ENCODE measurements at places on chromosomes 7 and 10.

- DNase-seq, result no peak
These were observed 13.2 kb upstream of the FRMPD2 start for GRCh38 chr10:48287417-48288391.

DNA sequence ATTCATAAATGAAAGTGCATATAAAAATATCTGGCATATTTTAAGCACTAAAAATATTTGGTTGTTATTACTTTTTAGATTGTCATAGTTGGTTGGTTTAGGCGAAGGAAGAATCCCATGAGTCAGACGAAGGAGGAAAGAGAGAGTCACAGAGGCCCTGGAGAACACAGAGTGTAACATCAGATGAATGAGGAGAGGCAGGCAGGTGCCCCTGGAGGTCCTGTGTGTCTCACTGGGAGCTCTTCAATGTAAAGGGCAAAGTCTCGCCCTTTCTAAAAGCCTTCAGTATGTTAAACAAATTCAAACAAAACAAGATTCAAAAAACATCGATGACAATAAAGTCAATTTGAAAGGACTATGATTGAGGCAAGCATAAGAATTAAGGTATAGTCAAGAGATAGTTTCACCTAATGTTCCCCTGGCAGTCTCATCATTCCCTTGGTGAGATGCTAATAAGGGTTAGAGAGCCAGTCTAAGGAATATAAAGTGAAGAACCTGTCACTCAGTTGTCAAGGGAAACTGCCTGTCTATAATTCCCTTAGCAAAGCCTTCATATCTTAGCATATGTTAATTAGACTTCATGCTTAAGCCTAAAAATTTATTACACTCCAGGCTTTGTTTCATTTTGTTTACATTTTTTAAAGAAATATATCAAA, 194.3 kb downstream of the TPK1 start:
- no peak for DNase-seq

DNA sequence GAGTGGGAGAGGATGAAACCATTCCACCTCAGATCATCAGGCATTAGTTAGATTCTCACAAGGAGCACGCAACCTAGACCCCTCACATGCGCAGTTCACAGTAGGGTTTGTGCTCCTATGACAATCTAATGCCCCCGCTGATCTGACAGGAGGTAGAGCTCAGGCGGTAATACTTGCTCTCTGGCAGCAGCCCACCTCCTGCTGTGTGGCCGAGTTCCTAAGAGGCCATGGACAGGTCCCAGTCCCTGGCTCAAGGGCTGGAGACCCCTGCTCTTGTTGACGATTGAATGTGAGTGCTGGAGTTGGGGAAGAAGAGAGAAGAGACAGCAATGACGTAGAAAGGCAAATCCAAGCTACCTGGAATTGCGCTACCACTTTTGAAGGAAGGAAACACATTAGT, 267.2 kb downstream of the TFEC start:
- no peak for DNase-seq

DNA sequence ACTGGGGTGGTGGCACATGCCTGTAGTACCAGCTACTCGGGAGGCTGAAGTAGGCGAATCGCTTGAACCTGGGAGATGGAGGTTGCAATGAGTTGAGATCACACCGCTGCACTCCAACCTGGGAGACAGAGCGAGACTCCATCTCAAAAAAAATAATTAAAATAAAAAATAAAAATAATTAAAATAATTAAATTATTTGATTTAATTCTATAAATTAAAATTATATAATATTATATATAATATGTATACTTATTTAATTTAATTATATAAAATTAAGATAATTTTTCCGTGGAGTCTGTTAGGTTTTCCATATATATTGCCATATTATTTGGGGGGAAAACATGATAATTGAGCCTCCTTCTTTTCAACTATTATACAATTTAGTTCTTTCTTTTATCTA, 12.0 kb downstream of the WIPF3 start:
- DNase-seq, result no peak

GRCh38 chr7:140489026-140489359, 9.7 kb upstream of the MKRN1 start:
- no peak for DNase-seq
